NCI-H1417 treated with DMSO at 0.1 percent for 48 hours (cell line): ENCODE measurements at places on chromosomes 7 and 10.
A peak's percentile ranks its signal among the peaks of the same experiment; 100 is the strongest.

GRCh38 chr7:131604841-131605279 lies 48.4 kb upstream of the PODXL start:
- DNase-seq: no peak

DNA sequence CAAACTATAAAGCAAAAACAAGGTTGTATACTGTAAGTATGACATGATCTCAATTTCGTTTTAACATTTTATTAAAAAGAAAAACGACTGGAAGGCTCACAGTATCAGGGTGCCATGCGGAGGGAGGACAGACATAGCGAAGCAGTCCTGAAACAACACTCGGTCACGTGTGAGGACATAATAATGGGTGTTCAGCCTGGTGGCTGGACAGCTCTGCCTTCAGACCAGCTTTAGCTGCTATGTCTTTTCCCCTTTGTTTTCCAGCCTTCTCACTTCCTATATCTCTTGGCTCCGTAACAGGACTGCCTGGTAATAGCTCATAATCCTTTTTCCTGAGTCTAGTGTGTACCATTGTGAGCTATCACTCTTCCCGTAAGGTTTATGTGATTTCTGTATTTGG lies 18.4 kb upstream of the KLF14 start:
- no peak for DNase-seq

GRCh38 chr7:80905334-80905733 lies 13.5 kb downstream of the SEMA3C start:
- DNase-seq: no peak

DNA sequence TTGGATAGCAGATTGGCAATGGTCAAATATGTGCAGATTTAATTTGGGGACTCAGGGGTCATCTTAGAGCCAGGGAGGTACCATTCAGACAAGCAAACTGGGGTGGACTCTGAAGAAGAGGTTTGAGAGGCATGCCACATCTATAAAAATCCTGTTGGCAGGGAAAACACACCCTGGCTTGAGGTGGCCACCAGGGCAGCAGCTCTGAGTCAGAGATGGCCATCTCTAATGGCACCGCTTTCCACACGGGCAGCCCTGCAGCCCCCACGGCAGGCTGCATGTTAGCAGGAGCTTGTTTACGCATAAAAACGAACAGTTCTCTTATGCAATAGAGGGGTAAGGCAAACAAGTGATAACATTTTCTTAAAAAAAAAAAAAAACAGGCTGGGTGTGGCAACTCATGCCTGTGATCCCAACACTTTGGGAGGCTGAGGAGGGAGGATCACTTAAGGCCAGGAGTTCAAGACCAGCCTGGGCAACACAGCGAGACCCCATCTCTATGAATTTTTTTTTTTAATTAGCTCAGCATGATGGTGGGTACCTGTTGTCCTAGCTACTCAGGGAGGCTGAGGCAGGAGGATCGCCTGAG lies 14.9 kb downstream of the DLG5 start:
- no peak for DNase-seq

DNA sequence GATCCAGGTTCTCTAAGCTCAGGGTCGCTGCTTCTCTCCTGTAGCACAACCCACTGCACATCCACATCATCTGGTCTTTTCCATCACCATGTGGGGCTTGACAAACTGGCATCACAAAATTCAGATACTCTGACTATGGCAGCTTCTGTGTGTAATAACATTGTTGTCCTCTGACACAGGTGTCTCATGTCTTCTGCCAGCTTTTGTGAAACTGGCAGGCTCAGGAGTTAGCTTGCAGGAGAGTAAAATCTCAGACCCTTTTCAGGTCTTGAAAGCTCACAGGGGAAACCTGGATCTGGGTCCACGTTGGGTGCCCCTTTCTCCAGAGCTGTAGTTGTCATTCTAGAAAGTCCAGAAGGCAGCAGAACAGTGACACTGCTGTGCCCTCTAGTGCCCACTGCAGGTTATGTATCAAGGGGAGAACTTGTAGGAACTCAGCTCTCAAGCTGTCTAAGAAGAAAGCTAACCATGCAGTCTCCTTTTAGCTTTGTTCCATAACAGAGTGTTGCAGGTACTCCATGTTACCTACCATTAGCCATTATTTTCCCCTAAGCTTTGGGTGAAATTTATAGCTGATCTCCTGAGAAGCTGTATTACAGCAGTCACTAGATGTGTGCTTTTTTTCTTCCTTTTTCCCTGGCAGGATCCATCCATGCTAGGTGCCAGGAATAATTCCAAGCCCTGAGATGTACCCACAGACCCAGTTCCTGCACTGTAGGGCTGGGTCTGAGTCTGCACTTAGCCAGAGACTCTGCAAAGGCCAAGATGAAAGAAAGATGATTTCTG lies 102.7 kb downstream of the ZNF248 start:
- DNase-seq: no peak

- DNase-seq: no peak
Observed at GRCh38 chr10:7388602-7389001, 22.2 kb downstream of the SFMBT2 start.

DNA sequence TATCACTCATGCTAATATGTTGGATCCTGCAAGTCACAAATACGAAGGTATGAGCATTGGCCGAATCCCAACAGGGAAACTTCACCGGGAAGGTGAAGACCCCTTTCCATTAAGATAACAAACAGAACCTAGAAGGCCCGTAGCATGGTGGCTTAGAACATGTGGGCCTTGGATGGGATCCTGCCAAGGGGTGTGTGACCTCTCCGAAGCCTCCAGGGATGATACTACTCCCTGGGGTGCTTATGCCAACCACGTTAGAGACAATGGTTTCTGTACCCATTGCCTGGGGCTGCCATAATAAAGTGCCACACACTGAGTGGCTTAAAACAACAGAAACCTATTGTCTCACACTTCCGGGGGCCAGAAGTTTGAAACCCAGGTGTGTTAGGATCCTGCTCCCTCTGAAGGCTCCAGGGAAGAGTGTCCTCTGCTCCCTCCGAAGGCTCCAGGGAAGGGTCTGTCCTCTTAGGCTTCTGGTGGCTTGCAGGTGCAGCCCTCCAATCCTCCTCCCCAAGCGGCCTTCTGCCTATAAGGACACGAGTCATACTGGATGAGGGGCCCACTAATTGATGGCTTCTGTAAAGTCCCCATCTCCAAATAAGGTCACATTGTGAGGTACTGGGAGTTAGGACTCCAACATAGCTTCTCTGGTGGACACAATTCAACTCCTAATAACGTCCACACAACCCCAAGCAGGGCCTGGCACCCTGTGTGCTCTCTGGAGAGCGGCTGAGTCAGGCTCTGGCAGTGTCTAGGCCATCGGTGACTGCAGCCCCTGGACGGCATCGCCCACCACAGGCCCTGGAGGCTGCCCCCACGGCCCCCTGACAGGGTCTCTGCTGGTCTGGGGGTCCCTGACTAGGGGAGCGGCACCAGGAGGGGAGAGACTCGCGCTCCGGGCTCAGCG lies 992 bp upstream of the MGMT start:
- no peak for DNase-seq

- no peak for DNase-seq
Observed at GRCh38 chr7:70307544-70308106, 709.4 kb downstream of the AUTS2 start.

- DNase-seq: no peak
Observed at GRCh38 chr10:126331101-126331500, 57.2 kb downstream of the ADAM12 start.

DNA sequence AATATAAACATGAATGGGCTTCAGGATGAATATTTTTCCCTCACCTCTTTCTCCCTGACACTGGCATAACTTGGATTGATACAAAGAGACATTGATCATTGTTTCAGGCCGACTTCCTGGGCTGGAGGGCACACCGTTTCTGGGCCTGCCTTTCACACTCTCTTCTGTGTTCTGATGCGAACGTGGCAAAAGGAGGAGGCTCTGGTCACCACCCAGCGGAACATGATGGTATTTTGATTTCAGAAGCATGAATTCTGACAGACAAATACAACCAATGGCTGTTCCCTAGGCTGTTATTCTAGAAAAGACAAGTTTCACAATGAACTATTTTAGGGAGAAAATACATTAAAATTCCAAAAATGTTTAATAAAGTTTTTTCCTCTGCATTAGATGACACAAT lies 534.5 kb upstream of the MKI67 start:
- no peak for DNase-seq

- no peak for DNase-seq
Observed at GRCh38 chr10:54081950-54082349, 719.1 kb downstream of the PCDH15 start.

- DNase-seq: no peak
Observed at GRCh38 chr10:79285315-79286197, 61.7 kb upstream of the PPIF start.

- no peak for DNase-seq
Observed at GRCh38 chr10:110860576-110861241, 11.0 kb upstream of the PDCD4 start.

- DNase-seq: no peak
Observed at GRCh38 chr10:132158122-132158741, 28.5 kb upstream of the DPYSL4 start.

GRCh38 chr10:121414366-121415062 lies 183.7 kb downstream of the FGFR2 start:
- no peak for DNase-seq

DNA sequence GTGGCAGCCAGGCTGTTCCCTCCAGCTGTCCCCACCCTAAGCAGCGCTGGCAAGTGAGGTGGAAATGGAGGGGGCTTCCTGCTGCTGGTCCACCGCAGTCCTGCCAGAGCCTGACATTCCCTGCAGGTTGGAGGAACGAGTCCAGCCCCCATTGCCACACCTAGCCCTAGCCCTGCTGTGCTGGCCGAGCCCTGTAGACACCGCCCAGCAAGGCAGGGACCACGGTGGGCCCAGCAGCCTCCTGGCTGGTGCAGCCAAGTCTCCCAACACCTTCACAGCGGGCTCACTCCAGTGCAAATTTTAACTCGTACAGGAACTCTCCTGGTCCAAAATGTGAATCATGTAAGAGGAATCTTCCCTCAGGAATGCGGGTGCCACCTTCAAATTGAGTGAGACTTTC lies 116.3 kb downstream of the PAXIP1 start:
- no peak for DNase-seq

DNA sequence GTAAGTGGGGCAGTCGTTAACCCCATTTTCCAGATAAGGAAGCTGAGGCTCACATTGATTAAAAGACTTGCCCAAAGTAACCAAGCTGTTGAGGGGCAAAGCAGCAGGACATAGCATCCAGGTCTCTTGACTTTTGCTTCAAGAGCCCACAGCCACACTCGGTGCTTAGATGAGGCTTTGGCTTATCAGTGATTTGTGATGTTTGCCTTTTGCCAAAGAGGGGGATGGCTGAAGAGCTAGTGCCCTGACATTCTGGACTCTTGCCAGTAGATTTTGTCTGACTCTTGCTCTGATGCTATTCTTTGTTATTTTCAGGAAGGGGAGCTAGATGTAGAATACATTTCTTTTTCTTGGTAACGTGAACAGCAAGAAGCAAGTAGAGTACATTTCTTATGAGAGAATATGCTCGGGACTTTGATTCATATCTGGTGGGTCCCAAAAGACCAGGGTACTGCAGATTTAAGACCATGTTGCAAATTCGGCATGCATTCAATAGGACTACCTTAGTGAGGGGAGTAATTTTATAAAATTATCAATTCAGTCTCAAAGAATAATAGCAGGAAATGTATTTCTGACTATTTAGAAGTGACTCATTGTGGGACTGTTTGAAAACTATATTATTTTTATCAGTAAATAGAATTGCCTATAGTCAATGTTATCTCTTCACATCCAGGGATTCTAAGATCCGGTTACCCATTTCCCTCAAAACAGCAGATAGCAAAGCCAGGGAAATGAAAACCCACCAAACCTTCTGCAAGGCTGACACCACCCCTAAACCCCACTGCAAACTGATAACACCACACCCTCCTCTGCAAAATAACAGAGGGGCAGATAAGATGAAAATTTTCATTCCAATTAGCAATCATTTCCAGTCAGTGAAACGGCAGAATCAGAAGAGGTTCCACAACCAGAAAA lies 180.0 kb upstream of the BMPER start:
- no peak for DNase-seq

GRCh38 chr10:1358860-1359625 lies 302.9 kb downstream of the WDR37 start:
- DNase-seq: no peak

GRCh38 chr7:111168182-111168581 lies 77.3 kb downstream of the LRRN3 start:
- DNase-seq: peak; percentile 54

GRCh38 chr7:130419658-130420057 lies 21.2 kb downstream of the CEP41 start:
- DNase-seq: no peak

DNA sequence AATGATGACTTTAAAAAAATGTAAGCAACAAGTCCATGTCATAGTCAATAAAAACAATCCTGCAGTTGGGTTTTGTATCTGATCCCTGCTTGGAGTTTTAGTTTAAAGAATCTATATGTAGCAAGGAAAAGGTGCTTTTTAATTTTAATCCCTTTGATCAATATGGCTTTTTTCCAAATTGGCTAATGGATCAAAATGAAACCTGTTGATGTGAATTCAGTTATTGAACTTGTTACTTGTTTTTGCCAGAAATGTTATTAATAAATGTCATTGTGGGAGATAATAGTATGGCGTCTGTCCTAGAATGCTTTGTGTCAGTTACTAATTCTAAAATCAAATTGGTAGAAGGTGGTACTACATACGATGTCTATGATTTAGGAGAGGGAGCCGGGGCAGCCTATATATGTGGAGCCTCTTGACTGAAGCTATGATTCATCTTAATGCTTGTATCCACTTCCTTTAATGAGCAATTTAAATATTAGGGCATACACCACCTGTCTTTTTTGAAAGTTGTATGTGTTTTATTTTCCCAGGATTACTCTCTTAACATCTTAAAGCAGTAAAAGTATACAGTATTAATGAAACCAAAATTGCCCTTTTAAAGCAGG lies 10.3 kb upstream of the PBLD start:
- DNase-seq: no peak

DNA sequence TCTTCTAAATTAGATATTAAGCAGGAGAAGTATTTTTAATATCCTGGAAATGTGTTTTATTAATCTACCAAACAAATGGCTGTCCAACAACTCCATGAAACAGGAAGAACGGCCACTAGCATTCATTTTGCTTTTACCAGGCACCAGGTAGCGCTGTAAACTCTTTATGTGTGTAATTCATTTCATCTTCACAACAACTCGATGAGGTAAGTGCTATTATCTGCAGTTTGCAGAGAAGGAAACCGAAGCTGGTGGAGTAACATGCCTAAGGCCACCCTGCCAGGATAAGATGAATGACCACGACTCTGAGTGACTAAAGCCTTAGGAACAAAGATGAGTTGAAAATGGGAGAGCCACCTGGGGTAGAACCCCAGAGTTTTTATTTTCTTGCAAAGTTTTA lies 101.2 kb downstream of the KIAA1217 start:
- no peak for DNase-seq

DNA sequence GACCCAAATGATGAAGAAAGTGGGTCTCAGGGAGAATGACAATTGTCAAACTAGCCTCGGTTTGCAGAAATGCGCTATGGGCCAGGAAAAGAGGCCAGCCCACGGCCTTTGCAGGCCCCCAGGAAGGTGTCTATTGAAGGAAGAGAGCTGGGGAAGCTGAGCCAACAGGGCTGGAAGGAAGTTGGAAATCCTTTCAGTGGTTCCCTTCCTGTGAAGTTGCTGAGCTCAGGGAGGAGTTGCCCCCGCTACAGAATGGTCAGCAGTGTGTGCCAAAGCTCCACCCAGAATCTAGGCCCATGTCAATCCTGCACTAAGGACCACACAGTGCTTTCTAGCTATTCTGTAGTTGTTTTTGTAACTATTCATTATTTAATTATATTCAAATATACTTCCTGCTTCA lies 91.6 kb upstream of the ANLN start:
- DNase-seq: no peak
